ENCODE measurements at places on chromosomes 3 and 15. TPM values are rescaled to one million over a fixed set of nuclear protein-coding genes. Genes with fewer than 3 reads are reported as not detected.

The PIF1 gene
- total RNA-seq, result 6.3 TPM

The SNX33 gene
- 55.1 TPM for total RNA-seq

The ARHGEF26 gene
- 1.4 TPM for total RNA-seq

The NME9 gene
- total RNA-seq, result not detected

The SIDT1 gene
- 0.20 TPM for total RNA-seq

The CMTM6 gene
- 75.4 TPM for total RNA-seq

The RAD51 gene
- total RNA-seq, result 1.4 TPM

The PXYLP1 gene
- 5.8 TPM for total RNA-seq

The STXBP5L gene
- total RNA-seq, result not detected

The ACTRT3 gene
- 6.4 TPM for total RNA-seq

The ANKDD1A gene
- total RNA-seq, result 9.1 TPM

The TMEM45A gene
- total RNA-seq, result 160 TPM

The CLDN18 gene
- not detected for total RNA-seq

The RFT1 gene
- 23.6 TPM for total RNA-seq

The ARPP21 gene
- total RNA-seq, result 2.4 TPM

The HHLA2 gene
- not detected for total RNA-seq

The CMTM8 gene
- 0.78 TPM for total RNA-seq

The SHC4 gene
- total RNA-seq, result 3.9 TPM

The CASR gene
- total RNA-seq, result not detected

The POPDC2 gene
- total RNA-seq, result 0.33 TPM

The EPHA6 gene
- total RNA-seq, result not detected

The CCR8 gene
- not detected for total RNA-seq

The SKIL gene
- total RNA-seq, result 82.1 TPM

The IL17RB gene
- total RNA-seq, result under 0.01 TPM

The CCDC54 gene
- not detected for total RNA-seq

The RGMA gene
- total RNA-seq, result 1.3 TPM

The CPLX3 gene
- total RNA-seq, result not detected

The GOLGA6L10 gene
- total RNA-seq, result 0.85 TPM

The TTC23 gene
- total RNA-seq, result 29.1 TPM

The MYO5A gene
- 53.4 TPM for total RNA-seq

The FOXL2NB gene
- 0.03 TPM for total RNA-seq

The EXOG gene
- 46.1 TPM for total RNA-seq

The CKMT1A gene
- not detected for total RNA-seq

The TGM4 gene
- total RNA-seq, result not detected

The MAP3K13 gene
- 15.5 TPM for total RNA-seq

The CBLB gene
- total RNA-seq, result 73.8 TPM

The CP gene
- 42.1 TPM for total RNA-seq

The SKOR1 gene
- total RNA-seq, result 0.17 TPM

The SEMA6D gene
- 4.4 TPM for total RNA-seq

The LIPH gene
- 0.43 TPM for total RNA-seq

The CLDN16 gene
- total RNA-seq, result 0.30 TPM

The HDDC3 gene
- total RNA-seq, result 11.8 TPM

The PDE8A gene
- 30.5 TPM for total RNA-seq

The ASB14 gene
- not detected for total RNA-seq

The CHDH gene
- total RNA-seq, result 0.03 TPM

The MUSTN1 gene
- total RNA-seq, result 0.13 TPM

The NR2C2 gene
- 32.8 TPM for total RNA-seq

The C3orf85 gene
- not detected for total RNA-seq

The PDZRN3 gene
- 26.0 TPM for total RNA-seq

The ARHGEF3 gene
- 18.6 TPM for total RNA-seq

The CDC25A gene
- 2.3 TPM for total RNA-seq

The IFT57 gene
- 51.1 TPM for total RNA-seq

All from smooth muscle cell of the pulmonary artery (primary cell).